HT-29 (cell line): ENCODE measurements at places on chromosomes 6 and 20. TPM values are rescaled to one million over a fixed set of nuclear protein-coding genes. Genes with fewer than 3 reads are reported as not detected.

EEF1A2 gene
- 29.8 and 38.0 TPM in 2 replicates for total RNA-seq

RIPPLY2 gene
- not detected in 2 replicates for total RNA-seq

SEL1L2 gene
- total RNA-seq = not detected in 2 replicates

SRMS gene
- 0.13 TPM in 1 of 2 replicates, not detected in the other for total RNA-seq

IL20RA gene
- total RNA-seq = 7.9 and 16.7 TPM in 2 replicates

CCM2L gene
- 0.13 TPM in 1 of 2 replicates, not detected in the other for total RNA-seq

POU3F2 gene
- total RNA-seq = not detected in 2 replicates

RFX6 gene
- 0.13 and 0.23 TPM in 2 replicates for total RNA-seq

WFDC10B gene
- not detected in 2 replicates for total RNA-seq

NPBWR2 gene
- not detected in 2 replicates for total RNA-seq

PNLDC1 gene
- not detected in 2 replicates for total RNA-seq
